ENCODE measurements at places on chromosomes 12 and 14.

- DNase-seq: no peak
These were observed 125.3 kb upstream of the HIF1A start for GRCh38 chr14:61569812-61570548.

DNA sequence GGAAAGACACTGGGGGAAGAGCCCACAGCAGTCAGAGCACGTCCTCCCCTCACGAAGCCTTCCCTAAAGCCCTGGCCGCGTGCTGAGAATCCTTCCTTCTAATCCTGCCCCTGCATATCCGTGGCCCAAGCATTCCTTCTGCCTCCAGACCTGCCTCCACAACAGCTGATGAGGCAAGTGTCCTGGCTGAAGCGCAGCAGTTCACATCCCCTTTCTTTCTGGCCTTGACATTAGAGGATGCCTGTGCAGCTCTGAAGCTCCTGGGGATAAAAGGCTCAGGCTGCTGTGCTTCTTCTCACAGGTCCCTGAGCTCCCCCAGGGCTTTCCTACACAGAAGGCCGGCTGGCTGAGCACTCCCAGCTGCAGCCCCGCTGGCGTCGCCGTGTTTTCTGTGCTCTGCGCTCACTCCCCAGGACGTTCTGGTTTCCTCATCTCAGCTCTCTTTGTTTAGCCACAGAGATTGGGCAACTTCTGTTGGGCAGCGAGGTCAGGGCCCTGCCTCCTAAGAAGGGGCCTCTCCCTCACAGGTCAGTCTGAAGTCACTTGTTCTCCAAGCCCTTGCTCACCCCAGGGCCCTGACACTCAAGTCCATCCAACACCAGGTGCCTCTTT is 45.8 kb downstream of the NINJ2 start:
- DNase-seq: no peak

GRCh38 chr14:21933681-21934080 is 260.1 kb upstream of the OR4E1 start:
- DNase-seq: no peak

GRCh38 chr12:105331805-105332251 is 1.3 kb downstream of the C12orf75 start:
- peak; percentile 7 for DNase-seq

DNA sequence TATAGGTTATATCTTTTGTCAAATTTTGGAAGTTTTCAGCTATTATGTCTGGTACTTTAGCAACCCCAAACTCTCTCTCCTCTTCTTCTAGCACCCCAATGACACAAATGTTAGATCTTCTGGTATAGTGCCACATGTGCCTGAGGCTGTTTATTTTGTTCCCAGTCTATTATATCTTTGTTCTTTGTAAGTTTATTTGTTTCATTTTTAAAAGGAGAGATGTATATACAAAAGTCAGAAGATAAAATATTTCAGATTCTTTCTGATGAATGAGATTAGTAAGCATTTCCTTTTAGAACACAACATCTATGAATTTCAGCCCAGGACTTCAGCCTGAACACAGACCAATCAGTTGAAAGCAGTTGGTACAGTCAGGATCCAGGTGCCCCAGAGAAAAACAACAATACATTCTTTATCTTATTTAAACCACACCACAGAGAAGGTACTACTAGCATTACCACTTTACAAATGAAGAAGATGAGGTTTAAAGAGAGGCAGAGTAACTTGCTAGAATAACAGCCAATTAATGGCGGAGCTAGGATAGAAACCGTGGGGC is 114.1 kb upstream of the BTG1 start:
- no peak for DNase-seq

GRCh38 chr14:33776871-33777270 is 174.0 kb downstream of the EGLN3 start:
- no peak for DNase-seq

DNA sequence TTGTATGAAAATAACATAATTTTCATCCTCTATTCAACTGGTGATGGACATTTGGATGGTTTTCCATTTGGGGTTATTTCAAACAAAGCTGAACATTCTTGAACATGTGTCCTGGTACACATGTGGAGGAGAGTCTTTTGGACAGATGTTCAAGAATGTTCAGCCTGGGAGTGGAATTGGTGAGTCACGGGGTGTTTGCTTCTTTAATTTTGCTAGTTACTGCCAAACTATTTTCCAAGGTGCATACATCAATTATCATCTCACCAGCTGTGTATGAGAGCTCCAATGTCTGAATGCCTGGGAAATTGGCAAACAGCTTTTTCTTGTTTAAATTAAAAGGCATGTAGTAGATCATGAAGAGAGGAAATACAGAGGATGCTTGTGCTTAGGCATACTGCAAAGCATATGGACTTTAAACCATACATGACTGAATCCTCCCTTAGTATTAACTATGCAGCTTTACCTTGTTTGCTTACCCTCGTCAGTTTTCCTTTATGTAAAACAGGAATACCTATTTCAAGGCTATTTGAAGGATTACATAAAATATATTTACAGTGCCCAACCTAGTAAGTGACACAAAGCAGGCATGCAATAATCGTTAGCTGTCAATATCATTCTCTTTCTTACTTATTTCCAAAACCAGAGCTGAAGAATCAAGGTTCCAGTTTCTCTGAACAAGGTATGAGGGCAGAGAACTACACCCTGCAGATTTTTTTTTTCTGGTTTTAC is 152.1 kb downstream of the ITPR2 start:
- DNase-seq: no peak

DNA sequence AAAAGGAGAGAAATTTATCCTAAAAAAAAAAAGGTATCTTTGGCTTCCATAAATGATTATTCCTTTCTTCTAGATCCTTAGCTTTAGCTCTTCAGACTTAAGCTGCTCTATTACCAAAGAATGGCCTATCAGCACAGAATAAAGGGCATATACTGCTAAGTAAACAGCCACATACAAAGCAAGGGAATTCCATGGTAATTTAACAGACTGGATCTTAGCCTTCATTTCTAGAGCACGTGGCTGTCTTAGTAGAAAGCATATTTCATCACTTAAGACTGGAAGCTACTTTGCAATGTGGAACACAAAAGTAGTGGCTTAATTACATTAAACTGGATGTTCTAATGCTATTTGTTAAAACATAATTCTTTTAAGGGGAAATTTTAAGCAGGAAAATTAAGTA is 23.1 kb downstream of the TMED10 start:
- DNase-seq: no peak

DNA sequence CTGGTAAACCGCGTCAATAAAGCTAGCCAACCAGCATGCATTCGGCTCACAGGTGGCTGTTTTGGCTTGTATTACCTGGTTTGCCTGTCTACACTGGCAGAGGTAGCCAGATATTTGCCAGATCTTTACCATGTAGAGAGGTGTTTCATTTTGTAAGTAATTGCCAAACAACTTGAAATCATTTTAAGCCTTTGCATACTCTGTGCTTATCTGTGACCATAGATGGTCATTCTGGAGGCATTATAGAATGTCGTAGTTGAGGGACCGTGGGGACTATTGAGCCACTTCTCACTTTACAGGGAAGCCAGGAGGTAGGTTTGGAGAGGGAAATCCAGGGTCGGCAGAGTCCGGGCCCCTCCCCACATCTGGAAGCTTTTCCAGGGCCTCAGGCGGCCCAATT is 5.9 kb downstream of the ADGRD1 start:
- no peak for DNase-seq

DNA sequence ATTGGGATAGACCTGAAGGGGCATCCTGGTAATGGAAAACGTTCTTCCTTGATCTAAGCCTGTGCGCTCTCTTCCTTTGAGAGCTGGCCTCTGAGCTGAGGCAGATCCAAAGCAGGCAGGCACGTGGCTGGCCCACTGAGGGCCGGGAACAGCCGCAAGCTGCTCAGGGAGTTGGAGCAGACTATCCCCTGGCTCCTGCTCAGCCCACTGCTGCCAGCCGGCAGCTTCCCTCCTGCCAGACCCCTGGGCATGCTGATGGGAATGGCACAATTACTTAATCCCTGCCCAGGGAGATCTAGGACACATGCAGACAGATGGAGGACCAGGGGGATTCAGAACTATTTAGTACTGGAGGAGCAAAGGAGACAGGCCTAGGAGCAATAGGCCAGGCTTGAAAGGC is 14.4 kb downstream of the NEUROD4 start:
- no peak for DNase-seq

DNA sequence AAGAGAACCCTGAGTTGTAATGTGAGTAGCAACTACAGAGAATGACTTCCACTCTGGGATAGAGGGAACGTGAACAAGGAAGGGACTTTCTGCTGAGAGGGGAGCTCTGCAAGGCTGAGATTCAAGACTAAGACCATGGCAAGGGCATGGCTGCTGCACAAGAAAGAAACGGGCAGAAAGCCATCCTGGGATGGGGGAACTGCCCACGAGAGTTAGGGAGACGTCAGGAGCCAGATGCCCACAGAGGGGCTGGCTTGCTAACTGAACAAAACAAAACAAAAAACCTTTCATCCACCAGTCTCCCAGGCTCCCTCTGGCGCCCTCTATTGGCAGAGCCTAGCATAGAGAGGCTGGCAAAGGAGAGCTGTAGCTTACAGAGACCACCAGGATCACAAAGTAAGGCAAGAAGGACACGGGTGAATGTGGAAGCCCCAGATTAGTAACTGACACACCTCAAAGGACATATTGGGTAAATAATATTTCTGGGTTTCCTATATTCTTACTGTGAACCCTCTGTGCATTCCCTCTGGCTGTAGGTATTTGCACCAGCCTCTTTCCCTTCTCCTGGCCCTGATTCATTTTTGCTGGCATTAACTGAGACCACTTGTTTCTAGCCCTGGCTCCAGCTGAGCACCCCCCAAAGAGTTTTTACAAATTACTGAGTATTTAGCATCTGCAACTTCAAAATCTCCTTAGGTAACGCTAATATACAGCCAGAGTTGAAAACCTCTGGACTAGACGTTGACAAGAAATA is 338.3 kb downstream of the EMP1 start:
- DNase-seq: peak; percentile 8

DNA sequence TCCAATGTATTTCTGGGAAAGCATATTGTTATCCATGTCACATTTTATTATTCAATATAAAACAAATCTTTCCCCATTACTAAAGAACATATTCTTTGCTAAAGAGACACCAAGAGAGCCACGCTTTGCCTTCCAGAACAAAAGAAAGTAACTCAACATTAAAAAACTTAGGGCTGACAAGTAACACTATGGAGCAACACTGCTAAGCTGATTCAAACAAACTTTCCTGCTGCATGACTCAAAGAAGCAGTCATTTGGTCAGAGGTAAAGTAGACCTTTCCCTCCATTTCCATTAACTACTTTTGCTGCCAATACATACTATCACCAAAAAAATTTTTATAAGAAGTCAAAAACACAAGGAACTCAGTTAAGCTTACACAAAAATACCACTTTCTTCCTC is 83.0 kb downstream of the DENND5B start:
- no peak for DNase-seq

DNA sequence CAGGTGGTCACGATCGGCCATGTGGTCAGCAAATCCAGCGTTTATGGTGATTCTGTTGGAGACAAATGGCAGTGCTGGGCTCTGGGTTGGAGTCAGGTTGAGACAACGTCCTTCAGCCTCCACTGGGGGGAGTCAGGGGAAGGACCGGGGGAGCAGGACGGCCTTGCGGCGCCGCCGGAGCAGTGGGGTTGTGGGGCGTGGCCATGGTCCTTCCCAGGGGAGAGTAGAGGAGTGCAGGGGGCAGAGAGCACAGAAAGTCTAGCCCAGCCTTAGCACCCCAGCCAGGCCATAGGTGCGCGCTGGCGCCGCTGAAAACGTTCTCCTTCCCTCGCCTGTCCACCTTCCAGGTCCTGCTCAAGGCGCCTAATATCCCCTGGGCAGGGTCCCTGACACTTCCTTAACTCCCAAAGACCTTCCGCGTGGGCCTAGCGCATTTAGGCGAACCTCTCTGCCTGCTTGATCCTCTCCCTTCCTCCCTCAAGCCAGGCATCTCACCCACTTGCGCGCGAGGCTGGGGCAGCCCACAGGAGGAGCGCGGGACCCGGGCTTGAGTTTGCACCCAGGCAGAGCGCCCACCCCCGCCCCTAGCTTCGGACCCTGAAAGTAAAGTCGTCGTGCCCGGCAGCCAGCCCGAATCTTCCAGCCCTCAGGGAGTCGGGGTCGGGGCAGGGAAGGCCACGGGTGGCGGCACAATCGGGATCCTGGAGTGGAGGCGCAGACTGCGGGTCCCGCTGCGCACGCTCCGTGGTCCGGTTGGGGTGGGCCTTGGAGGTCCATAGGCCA is 3.1 kb upstream of the KIF26A start:
- DNase-seq: peak; percentile 6

GRCh38 chr14:92534932-92535643 is 21.5 kb downstream of the RIN3 start:
- DNase-seq: no peak

- no peak for DNase-seq
These were observed 70.3 kb upstream of the PYGL start for GRCh38 chr14:51014625-51015024.

GRCh38 chr12:47837190-47838171 is 17.8 kb upstream of the HDAC7 start:
- peak; percentile 54 for DNase-seq

DNA sequence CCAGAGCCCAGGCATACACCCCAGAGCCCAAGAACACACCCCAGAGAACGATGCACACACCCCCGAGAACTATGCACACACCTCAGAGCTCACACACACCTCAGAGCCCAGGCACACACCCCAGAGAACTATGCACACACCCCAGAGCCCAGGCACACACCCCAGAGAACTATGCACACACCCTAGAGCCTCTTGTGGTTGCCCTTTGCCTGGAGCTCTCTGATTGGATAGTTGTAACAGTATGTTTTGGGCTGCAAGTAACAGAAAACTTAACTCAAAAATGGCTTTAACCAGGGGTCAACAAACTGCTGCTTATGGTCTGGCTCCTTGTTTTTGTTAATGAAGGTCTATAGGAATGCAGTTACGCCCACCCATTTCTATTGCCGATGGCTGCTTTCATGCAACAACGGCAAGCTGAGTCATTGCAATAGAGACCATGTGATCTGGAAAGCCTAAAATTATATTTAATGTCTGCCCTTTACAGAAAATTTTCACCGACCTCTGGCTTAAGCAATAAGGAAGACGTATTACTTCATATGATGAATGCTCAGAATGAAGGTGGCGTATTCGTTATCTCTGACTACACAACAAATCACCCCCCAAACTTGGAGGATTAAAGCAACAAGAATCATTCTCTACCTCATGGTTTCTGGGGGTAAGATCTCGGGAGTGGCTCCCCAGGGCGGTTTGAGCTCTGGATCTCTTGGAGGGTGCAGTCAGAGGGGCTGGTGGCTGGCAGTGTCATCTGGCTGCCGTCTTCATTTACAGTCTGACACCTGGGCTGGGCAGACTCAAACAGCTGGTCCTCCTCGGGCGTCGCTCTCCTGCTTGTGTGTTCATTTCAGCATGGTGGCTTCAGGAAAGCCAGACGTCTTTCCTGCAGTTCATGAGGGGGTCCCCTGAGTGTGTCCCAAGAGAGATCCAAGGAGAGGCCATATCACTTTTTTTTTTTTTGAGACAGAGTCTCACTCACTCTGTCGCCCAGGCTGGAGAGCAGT is 66.3 kb upstream of the NCOR2 start:
- no peak for DNase-seq

DNA sequence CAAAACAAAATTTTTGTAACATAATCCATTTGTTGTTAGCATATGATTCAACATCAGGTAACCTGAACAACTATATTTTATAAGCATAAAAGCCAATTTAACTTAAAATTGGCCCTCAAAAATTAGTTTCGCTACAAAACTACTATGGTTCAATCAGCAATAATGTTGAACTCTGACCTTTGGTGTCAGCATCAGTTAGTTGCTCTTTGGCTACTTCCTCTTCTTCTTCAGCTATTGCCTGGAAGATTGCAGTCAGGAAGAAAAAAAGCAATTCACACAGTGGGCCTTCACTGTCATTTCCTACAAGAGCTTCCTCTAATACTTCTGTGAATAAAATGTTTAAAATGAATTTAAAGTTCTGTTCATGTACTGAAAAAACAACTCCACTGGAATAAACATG is 78.2 kb upstream of the CFL2 start:
- DNase-seq: no peak

All from T-helper 17 cell (primary cell).